ENCODE measurements at places on chromosomes 2 and 18. TPM values are rescaled to one million over a fixed set of nuclear protein-coding genes. Genes with fewer than 3 reads are reported as not detected.
A peak's percentile ranks its signal among the peaks of the same experiment; 100 is the strongest.

- H3K27me3 ChIP-seq = peaks cover 63% of the 10 kb centered on the region
- H3K27ac ChIP-seq = no peak overlapping the region
- H3K4me1 ChIP-seq = peaks cover 4% of the 10 kb centered on the region
Measured at GRCh38 chr18:35525795-35526494, 28.2 kb upstream of the INO80C start.

The CFC1 gene
- not detected for polyA plus RNA-seq

GRCh38 chr2:150677551-150677950 lies 190.1 kb upstream of the RND3 start:
- H3K4me3 ChIP-seq = no peak overlapping the region
- DNase-seq = no peak
- no peaks in the 10 kb centered on the region for H3K4me1 ChIP-seq

- no peak for DNase-seq
- no peaks in the 10 kb centered on the region for H3K27me3 ChIP-seq
- no peak overlapping the region for H3K4me3 ChIP-seq
Measured at GRCh38 chr2:41242001-41242331, 790.1 kb upstream of the SLC8A1 start.

GRCh38 chr2:132562245-132562644 lies 107.8 kb downstream of the LYPD1 start:
- no peaks in the 10 kb centered on the region for H3K36me3 ChIP-seq
- no peaks in the 10 kb centered on the region for H3K4me1 ChIP-seq
- no peak overlapping the region for H3K4me3 ChIP-seq
- no peak for DNase-seq
- H3K27me3 ChIP-seq = no peaks in the 10 kb centered on the region

The OSBPL6 gene
- 0.67 TPM for polyA plus RNA-seq

GRCh38 chr2:203678971-203679370 lies 27.5 kb upstream of the CD28 start:
- H3K4me1 ChIP-seq = peaks cover 35% of the 10 kb centered on the region
- no peaks in the 10 kb centered on the region for H3K27me3 ChIP-seq
- DNase-seq = no peak

The GALNT5 gene
- polyA plus RNA-seq = not detected

- H3K27ac ChIP-seq = no peak overlapping the region
- no peaks in the 10 kb centered on the region for H3K27me3 ChIP-seq
- H3K4me1 ChIP-seq = no peaks in the 10 kb centered on the region
- no peak overlapping the region for H3K4me3 ChIP-seq
- no peak for DNase-seq
Measured at GRCh38 chr2:200350850-200351285, 44.4 kb downstream of the SPATS2L start.

The CNNM4 gene
- polyA plus RNA-seq = 2.2 TPM

The KCNIP3 gene
- polyA plus RNA-seq = not detected

DNA sequence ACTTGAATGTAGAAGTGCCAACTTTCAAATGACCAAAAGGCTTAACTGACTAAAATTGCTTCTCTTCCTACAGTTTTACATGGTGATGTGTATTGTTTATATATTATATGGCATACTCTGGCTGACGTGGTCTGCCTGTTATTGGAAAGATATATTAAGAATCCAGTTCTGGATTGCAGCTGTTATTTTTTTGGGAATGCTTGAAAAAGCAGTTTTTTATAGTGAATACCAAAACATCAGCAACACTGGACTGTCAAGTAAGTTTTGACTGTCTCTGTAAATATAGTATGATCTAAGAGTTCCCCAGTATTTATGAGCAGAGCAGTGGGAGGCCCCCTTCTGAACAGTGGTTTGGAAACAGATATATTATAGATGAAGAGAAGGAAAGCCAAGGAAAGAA lies 26.2 kb downstream of the TMEM87B start:
- H3K27me3 ChIP-seq = no peaks in the 10 kb centered on the region
- H3K27ac ChIP-seq = no peak overlapping the region
- peaks cover 12% of the 10 kb centered on the region for H3K4me1 ChIP-seq
- H3K36me3 ChIP-seq = peaks cover 12% of the 10 kb centered on the region
- no peak for DNase-seq

GRCh38 chr2:133045787-133046186 lies 375.8 kb upstream of the LYPD1 start:
- no peaks in the 10 kb centered on the region for H3K27me3 ChIP-seq
- no peak for DNase-seq
- H3K36me3 ChIP-seq = no peaks in the 10 kb centered on the region
- H3K4me3 ChIP-seq = no peak overlapping the region
- H3K4me1 ChIP-seq = no peaks in the 10 kb centered on the region
- no peak overlapping the region for H3K27ac ChIP-seq

- no peak overlapping the region for H3K4me3 ChIP-seq
- peaks cover 6% of the 10 kb centered on the region for H3K4me1 ChIP-seq
- H3K27ac ChIP-seq = no peak overlapping the region
- H3K27me3 ChIP-seq = peaks cover 9% of the 10 kb centered on the region
Measured at GRCh38 chr2:236525411-236525997, 44.1 kb upstream of the ACKR3 start.

DNA sequence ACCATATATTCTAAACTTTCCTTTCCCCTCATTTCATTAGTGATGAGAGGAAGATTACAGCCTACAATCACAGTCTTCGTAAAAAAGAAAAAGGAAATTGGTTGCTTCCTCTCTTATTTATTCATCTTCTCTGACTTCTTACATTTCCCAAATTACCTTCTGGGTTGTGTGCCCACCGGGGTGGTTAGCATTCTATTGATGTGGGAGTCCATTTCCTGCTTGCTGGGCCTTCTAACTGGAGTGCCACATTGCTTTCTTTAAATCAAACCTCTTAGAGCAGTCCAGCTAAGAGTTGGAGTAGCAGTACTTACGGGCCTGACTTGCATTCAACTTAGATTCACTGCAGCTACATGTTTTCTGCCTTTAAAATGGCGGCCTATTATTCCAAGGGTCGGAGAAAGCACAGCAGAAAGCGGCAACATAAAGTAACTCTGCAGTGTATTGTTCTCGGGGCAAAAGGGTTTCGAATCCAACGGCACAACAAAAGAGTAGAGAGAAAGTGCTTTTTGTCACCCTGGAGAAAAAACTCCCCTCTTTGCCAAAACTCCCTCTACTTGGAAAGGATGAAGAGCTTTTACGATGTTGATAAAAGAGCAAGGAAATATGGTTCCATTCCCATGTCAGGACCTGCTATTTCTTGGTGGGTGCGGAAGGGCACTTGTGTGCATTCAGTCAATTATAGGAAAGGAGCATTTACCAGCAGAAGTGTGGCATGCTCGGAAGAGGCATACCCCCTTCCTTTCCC lies 110.6 kb upstream of the DLX2 start:
- DNase-seq = no peak
- no peaks in the 10 kb centered on the region for H3K36me3 ChIP-seq
- no peaks in the 10 kb centered on the region for H3K27me3 ChIP-seq
- H3K4me3 ChIP-seq = peak overlapping the region; percentile 54
- H3K27ac ChIP-seq = no peak overlapping the region
- peaks cover 26% of the 10 kb centered on the region for H3K4me1 ChIP-seq

All from naive thymus-derived CD8-positive, alpha-beta T cell (primary cell).